ENCODE measurements at places on chromosomes 12 and 14.

DNA sequence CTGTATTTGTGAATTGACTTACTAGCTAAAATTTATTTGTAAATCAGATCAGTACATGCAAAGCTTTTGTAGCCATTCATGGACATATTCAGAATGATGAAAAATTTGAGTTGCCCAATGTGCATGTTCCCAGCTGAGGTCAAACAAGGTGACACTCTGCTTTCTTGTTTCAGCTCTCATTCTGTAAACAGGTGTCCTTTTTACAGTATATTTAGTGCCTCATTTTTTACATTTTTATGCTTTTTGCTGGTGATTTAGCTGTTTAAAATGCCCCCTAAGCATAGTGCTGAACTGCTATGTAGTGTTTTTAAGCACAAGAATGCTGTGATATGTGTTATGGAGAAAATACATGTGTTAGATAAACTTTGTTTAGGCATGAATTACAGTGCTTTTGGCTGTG lies 76.3 kb downstream of the MIA2 start:
- no peak for DNase-seq
- no peaks in the 10 kb centered on the region for H3K27me3 ChIP-seq
- no peak overlapping the region for H3K27ac ChIP-seq

DNA sequence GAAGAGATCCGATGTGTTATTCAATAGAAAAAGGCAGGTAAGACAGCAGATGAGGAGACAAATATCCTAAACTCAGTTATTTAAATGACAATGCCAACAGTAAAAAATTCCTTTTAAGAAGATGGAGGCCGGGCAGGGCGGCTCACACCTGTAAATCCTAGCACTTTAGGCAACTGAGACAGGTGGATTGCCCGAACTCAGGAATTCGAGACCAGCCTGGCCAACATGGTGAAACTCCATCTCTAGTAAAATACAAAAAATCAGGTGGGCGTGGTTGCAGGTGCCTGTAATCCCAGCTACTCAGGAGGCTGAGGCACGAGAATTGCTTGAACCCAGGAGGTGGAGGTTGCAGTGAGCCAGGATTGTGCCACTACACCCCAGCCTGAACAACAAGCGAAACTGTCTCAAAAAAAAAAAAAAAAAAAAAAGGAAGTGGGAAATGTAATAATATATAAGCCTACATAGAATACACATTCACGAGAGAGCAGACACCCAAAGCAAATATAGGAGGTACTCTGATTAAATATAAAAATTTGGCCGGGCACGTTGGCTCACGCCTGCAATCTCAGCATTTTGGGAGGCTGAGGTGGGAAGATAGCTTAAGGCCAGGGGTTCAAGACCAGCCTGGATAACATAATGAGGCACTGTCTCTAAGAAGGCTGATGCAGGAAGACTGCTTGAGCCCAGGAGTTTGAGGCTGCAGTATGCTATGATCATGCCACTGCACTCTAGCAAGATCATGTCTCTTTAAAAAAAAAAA lies 19.0 kb downstream of the CORO1C start:
- peaks cover 3% of the 10 kb centered on the region for H3K36me3 ChIP-seq
- H3K27me3 ChIP-seq, result no peaks in the 10 kb centered on the region
- H3K27ac ChIP-seq, result no peak overlapping the region
- no peak for DNase-seq
- H3K4me1 ChIP-seq, result peaks cover 3% of the 10 kb centered on the region

GRCh38 chr12:95972832-95973456 lies 23.2 kb downstream of the HAL start:
- H3K4me3 ChIP-seq, result no peak overlapping the region
- no peaks in the 10 kb centered on the region for H3K27me3 ChIP-seq
- H3K36me3 ChIP-seq, result no peaks in the 10 kb centered on the region

- no peaks in the 10 kb centered on the region for H3K27me3 ChIP-seq
- no peaks in the 10 kb centered on the region for H3K4me1 ChIP-seq
- H3K4me3 ChIP-seq, result no peak overlapping the region
- no peaks in the 10 kb centered on the region for H3K36me3 ChIP-seq
- no peak overlapping the region for H3K27ac ChIP-seq
Observed at GRCh38 chr14:64620910-64621309, 71.1 kb downstream of the PPP1R36 start.

- no peak for DNase-seq
- no peaks in the 10 kb centered on the region for H3K4me1 ChIP-seq
- no peak overlapping the region for H3K27ac ChIP-seq
- H3K4me3 ChIP-seq, result no peak overlapping the region
- peaks cover 4% of the 10 kb centered on the region for H3K27me3 ChIP-seq
- no peaks in the 10 kb centered on the region for H3K36me3 ChIP-seq
Observed at GRCh38 chr14:32472512-32473463, 143.7 kb downstream of the AKAP6 start.

DNA sequence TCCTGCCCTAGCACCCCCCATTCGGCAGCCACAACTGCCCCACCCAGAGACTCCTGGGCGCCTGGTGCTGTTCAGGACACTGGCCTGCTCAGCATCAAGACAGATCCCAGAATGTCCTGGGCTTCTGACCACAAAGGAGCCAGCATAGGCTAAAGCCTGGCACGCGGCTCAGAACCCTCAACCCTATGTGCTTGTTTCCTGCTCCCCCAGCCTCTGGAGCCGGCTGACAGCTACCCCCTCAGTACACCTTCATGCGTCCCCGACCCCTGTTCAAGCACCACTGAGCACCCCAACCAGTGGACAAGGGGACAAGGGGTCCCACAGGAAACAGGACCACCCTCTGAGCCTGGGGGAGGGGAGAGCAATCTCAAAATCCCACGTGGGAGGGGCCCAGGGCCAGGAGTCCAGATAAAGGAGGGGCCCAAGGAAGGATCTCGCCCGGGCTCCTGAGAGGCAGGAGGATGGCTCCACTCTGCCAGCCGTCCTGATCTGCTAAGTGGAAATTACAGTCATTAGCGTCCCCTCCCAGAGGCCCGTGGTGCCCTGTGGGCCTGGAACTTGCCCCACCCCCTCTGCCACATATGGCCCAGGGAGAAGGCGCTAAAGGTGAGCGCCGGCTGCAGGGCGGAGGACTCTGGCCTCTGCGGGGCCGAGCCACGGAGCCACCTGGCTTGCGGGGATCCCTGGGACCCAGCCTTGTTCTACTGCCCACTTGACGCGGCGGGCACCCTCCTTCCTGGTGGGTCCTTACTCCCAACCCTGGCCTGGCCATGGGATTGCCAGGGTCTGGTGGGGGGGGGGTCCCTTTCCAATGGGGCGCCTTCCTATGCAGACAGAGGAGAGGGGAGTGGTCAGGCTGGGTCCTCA lies 27.2 kb upstream of the GPR132 start:
- H3K27ac ChIP-seq, result peak overlapping the region; percentile 74
- no peaks in the 10 kb centered on the region for H3K36me3 ChIP-seq
- peaks cover 9% of the 10 kb centered on the region for H3K4me1 ChIP-seq
- H3K4me3 ChIP-seq, result peak overlapping the region; percentile 70
- DNase-seq, result peak; percentile 41

- H3K36me3 ChIP-seq, result no peaks in the 10 kb centered on the region
- no peak overlapping the region for H3K27ac ChIP-seq
- no peak for DNase-seq
- no peaks in the 10 kb centered on the region for H3K4me1 ChIP-seq
Observed at GRCh38 chr14:42629553-42629952, 1022.9 kb downstream of the LRFN5 start.

GRCh38 chr12:120628919-120629318 lies 11.5 kb upstream of the CABP1 start:
- no peak overlapping the region for H3K4me3 ChIP-seq
- no peak overlapping the region for H3K27ac ChIP-seq
- H3K36me3 ChIP-seq, result no peaks in the 10 kb centered on the region
- no peak for DNase-seq
- peaks cover 7% of the 10 kb centered on the region for H3K27me3 ChIP-seq

DNA sequence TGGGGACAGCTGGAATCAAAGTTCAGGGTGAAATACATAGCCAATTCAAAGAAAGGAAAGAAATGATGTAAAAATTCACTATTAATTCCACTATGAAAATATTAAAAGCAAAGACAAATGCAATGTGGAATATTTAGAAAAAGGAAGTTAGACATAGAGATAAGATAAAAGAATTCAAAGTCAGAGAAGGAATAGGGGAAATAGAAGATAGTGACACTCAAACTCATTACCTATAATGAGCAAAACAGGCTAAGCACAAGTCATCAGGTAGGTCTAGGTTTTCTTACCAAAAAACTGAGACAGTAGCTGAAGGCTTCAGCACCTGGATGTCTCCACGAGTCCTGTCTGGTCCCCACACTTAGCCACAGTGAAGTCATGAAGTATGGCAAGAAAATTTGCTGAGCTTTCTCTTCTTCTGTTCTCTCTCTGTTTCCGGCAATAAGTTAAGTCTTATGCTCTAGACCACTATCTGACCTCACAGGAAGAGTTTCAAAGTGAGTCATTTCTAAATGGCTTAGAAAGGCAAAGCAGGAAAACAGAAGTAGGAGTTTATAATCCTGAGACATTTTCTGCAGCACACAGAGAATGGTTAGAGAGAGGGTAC lies at the start of gene C3AR1:
C3AR1 (minus strand) TSS at position 369 of the 604 bp plus-strand sequence. CDS start 6,174 bp downstream, outside the sequence.
- H3K4me1 ChIP-seq, result peaks cover 29% of the 10 kb centered on the region
- peak within 1 kb of the TSS; percentile 43 for H3K4me3 ChIP-seq
- DNase-seq, result peak; percentile 48
- no peaks in the 10 kb centered on the region for H3K36me3 ChIP-seq

GRCh38 chr14:88351966-88352691 lies 29.1 kb upstream of the KCNK10 start:
- no peak for DNase-seq
- H3K4me3 ChIP-seq, result no peak overlapping the region
- peaks cover 3% of the 10 kb centered on the region for H3K27me3 ChIP-seq
- no peak overlapping the region for H3K27ac ChIP-seq

DNA sequence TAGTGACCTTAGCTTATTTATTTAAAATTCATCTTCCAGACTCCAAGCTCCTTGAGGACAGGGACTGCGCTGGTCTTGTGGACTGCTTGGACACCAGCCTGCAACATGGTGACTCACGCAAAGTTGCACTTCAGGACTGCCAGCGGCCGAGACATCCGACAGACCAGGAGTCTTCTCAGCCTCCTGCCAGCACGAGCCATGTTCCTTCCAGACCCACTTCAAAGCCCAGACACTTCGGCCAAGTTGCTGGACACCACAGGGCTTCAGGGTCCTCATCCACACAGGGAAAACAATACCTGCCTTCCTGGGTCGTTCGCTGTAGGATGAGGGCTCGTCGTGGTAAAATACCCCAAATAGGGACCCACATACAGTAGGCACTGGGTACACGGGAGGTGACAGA lies 88.7 kb downstream of the BCL11B start:
- H3K27ac ChIP-seq, result peak overlapping the region; percentile 96
- peak; percentile 10 for DNase-seq
- H3K4me3 ChIP-seq, result peak overlapping the region; percentile 67
- H3K36me3 ChIP-seq, result peaks cover 69% of the 10 kb centered on the region
- peaks cover 97% of the 10 kb centered on the region for H3K4me1 ChIP-seq

GRCh38 chr12:14701809-14702568 lies 5.6 kb upstream of the GUCY2C start:
- no peaks in the 10 kb centered on the region for H3K4me1 ChIP-seq
- no peak overlapping the region for H3K27ac ChIP-seq
- H3K36me3 ChIP-seq, result no peaks in the 10 kb centered on the region
- DNase-seq, result no peak
- H3K27me3 ChIP-seq, result no peaks in the 10 kb centered on the region

DNA sequence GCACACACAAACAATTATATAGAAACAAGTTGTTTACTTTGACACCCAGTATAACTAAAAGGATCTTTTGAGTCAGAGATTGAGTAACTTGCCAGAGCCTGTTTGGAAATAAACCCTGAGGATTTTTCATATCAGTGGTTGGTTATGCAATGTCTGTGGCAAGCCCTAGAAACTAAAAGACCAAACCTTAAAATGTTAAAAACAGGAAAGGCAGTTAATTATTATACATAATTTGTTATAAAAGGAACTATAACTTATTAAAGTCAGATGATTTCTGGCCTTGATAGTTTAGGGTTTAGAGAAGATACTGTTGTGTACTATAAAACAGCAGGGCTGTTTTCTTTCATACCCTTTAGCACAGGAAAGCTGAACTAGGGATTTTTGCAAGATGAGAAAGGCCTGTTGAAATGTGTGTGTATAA lies 44.1 kb downstream of the PSEN1 start:
- H3K27ac ChIP-seq, result peak overlapping the region; percentile 1
- H3K36me3 ChIP-seq, result peaks cover 23% of the 10 kb centered on the region
- H3K4me1 ChIP-seq, result peaks cover 3% of the 10 kb centered on the region
- DNase-seq, result no peak
- H3K4me3 ChIP-seq, result no peak overlapping the region
- H3K27me3 ChIP-seq, result no peaks in the 10 kb centered on the region

- H3K4me1 ChIP-seq, result peaks cover 20% of the 10 kb centered on the region
- no peak for DNase-seq
- H3K36me3 ChIP-seq, result no peaks in the 10 kb centered on the region
- peaks cover 29% of the 10 kb centered on the region for H3K27me3 ChIP-seq
- H3K27ac ChIP-seq, result no peak overlapping the region
Observed at GRCh38 chr14:21074398-21075272, 4.5 kb downstream of the ARHGEF40 start.

DNA sequence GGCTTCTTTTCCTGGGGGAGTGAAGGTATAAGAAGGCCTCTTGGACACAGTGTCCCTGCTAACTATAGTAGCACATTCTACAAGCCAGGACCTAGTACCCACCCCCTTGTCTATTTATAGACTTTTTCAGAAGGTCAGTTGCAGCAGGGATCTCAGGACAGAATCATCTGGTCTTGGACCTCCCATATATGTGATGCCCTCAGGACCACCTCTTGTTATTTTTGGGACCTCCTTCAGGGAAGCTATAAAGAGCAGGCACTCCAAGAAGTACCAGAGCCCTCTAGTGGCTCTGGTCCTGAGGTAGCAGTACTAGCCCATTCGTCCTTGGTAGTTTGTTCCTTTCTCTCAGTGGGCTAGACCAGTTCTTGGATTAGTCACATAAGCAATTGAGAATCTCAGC lies 4.3 kb downstream of the COQ10A start:
- peaks cover 9% of the 10 kb centered on the region for H3K4me1 ChIP-seq
- no peak for DNase-seq

DNA sequence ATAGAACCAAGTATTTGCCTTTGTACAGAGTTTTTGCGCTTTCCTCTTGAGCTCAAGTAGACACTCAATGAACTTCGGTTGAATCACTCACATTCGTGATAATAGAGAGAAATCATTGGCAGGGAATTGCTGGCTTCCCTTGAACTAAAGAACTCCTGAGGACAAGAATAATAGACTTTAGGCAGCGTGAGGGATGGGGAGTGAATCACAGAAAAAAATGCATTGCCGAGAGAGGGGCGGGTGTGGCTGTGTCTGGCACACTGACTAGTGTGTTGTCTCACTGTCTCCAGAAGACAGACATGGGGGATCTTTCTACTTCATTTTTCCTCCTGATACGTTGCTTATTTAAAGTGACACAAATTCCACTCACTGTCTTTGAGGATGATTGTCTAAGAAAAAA lies 805.2 kb downstream of the BCL11B start:
- H3K4me1 ChIP-seq, result no peaks in the 10 kb centered on the region
- no peak overlapping the region for H3K27ac ChIP-seq
- DNase-seq, result no peak
- H3K4me3 ChIP-seq, result no peak overlapping the region
- H3K27me3 ChIP-seq, result no peaks in the 10 kb centered on the region

- peaks cover 40% of the 10 kb centered on the region for H3K36me3 ChIP-seq
- no peak overlapping the region for H3K4me3 ChIP-seq
- peak overlapping the region; percentile 88 for H3K27ac ChIP-seq
Observed at GRCh38 chr14:99437706-99438105, 43.0 kb downstream of the SETD3 start.
